Endothelial cell (in vitro differentiated cells): ENCODE measurements at places on chromosomes 2 and 18. TPM values are rescaled to one million over a fixed set of nuclear protein-coding genes. Genes with fewer than 3 reads are reported as not detected.

DNA sequence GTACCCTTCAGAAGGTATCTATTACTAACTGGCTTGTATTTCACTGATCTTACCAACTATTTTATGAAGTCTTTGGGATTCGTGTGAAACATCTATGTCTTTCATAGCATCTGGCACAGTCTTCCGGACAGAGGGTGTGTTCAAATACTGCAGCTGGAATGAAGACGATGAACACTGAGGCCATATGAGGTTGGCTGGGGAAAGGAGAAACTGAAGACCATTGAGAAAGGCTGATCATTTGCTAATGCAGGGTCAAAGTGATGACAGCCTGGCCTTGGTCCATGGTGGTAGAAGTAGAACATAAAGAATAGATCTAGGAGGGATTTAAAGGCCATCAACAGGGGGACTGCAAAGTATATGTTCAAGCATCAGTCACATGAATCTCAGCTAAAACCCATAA, 132.7 kb downstream of the CCBE1 start:
- DNase-seq = no peak
- peaks cover 1% of the 10 kb centered on the region for H3K27me3 ChIP-seq
- no peak overlapping the region for H3K4me3 ChIP-seq
- H3K27ac ChIP-seq = no peak overlapping the region
- H3K36me3 ChIP-seq = no peaks in the 10 kb centered on the region

BCS1L gene
- total RNA-seq = 39.0 TPM

- DNase-seq = no peak
- H3K4me3 ChIP-seq = no peak overlapping the region
- no peaks in the 10 kb centered on the region for H3K4me1 ChIP-seq
- peaks cover 12% of the 10 kb centered on the region for H3K36me3 ChIP-seq
Measured at GRCh38 chr18:48794251-48794970, 156.4 kb downstream of the SMAD7 start.

GRCh38 chr18:54210463-54210862, 14.0 kb downstream of the MBD2 start:
- no peak for DNase-seq
- H3K4me3 ChIP-seq = no peak overlapping the region
- no peaks in the 10 kb centered on the region for H3K36me3 ChIP-seq
- H3K27ac ChIP-seq = no peak overlapping the region
- H3K27me3 ChIP-seq = peaks cover 1% of the 10 kb centered on the region
- H3K4me1 ChIP-seq = peaks cover 10% of the 10 kb centered on the region

CCL20 gene
- not detected for total RNA-seq

DNA sequence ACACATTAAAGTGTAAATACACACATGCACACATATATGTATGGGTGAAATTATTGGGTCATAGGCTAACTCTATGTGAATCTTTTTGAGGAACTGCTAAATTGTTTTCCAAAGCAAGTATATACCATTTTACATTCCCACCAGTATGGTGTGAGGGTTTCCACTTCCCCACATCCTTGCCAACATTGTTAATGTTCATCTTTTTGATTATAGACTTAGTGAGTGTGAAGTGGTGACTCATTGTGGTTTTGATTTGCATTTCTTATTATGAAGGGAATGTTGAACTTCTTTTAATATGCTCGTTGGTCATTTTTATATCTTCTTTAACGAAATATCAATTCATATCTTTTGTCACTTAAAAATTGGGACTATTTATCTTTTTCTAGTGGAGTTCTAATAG, 181.8 kb upstream of the GCFC2 start:
- DNase-seq = no peak
- H3K4me3 ChIP-seq = no peak overlapping the region
- no peaks in the 10 kb centered on the region for H3K27me3 ChIP-seq
- H3K27ac ChIP-seq = no peak overlapping the region
- H3K4me1 ChIP-seq = peaks cover 10% of the 10 kb centered on the region
- H3K36me3 ChIP-seq = no peaks in the 10 kb centered on the region

- no peak overlapping the region for H3K4me3 ChIP-seq
- no peak for DNase-seq
- H3K36me3 ChIP-seq = no peaks in the 10 kb centered on the region
- H3K27me3 ChIP-seq = peaks cover 1% of the 10 kb centered on the region
- H3K27ac ChIP-seq = no peak overlapping the region
- H3K4me1 ChIP-seq = peaks cover 18% of the 10 kb centered on the region
Measured at GRCh38 chr2:101556033-101556459, 81.1 kb upstream of the RFX8 start.

VWA3B gene
- total RNA-seq = not detected

ZNF892 gene
- total RNA-seq = 11.2 TPM

DNA sequence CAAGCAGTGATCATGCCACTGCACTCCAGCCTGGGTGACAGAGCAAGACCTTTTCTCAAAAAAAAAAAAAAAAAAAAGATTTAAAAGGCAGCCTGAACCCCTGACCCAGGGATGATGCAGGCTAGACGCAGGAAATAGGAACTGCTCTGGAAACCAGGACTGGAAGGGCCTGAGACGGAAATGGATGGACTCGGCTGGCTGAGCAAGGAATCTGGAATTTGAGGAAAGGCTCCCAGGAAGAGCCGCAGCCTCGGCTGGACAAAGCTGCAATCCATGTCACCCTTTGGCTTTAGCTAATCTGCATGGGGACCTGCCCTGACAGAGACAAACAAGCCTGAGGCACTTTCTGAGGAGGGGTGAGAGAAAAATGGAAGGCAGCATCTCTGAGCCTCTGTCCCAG, 55.0 kb upstream of the DAPL1 start:
- H3K27ac ChIP-seq = no peak overlapping the region
- peak; percentile 20 for DNase-seq
- H3K27me3 ChIP-seq = peaks cover 4% of the 10 kb centered on the region
- peaks cover 26% of the 10 kb centered on the region for H3K4me1 ChIP-seq
- H3K36me3 ChIP-seq = no peaks in the 10 kb centered on the region

- peaks cover 19% of the 10 kb centered on the region for H3K27me3 ChIP-seq
- no peak overlapping the region for H3K4me3 ChIP-seq
- DNase-seq = no peak
- H3K27ac ChIP-seq = no peak overlapping the region
Measured at GRCh38 chr2:223619486-223620129, 17.4 kb upstream of the SCG2 start.

REG3A gene
- total RNA-seq = not detected

- H3K27me3 ChIP-seq = no peaks in the 10 kb centered on the region
- H3K27ac ChIP-seq = no peak overlapping the region
- H3K4me1 ChIP-seq = no peaks in the 10 kb centered on the region
- H3K4me3 ChIP-seq = no peak overlapping the region
Measured at GRCh38 chr18:39795350-39795749, 2159.7 kb upstream of the PIK3C3 start.

DNA sequence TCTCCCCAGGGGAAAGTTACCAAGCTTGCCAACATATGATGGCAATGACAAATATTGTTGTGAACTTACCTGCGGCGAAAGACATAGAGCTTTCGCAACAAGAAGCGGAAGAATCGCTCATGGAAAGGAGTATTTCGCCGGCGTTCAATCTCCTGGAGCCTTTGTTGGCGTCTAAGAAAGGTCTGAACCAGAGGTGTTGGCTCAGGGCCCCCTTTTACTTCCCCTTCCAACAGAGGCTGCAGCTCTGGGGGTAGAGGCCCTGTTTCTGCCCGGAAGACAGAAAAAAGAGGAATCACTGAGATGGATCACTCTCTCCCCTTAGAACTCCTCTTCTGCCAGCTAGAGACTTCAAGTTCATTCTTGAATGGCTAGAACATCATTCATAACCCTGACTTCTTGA, 10.8 kb downstream of the GGCX start:
- H3K4me1 ChIP-seq = peaks cover 67% of the 10 kb centered on the region
- H3K36me3 ChIP-seq = peaks cover 56% of the 10 kb centered on the region
- no peak overlapping the region for H3K4me3 ChIP-seq
- DNase-seq = no peak
- peaks cover 4% of the 10 kb centered on the region for H3K27me3 ChIP-seq

ITPRIPL1 gene
- total RNA-seq = 1.8 TPM

- peaks cover 12% of the 10 kb centered on the region for H3K27me3 ChIP-seq
- H3K4me1 ChIP-seq = peaks cover 15% of the 10 kb centered on the region
- H3K4me3 ChIP-seq = no peak overlapping the region
- no peak overlapping the region for H3K27ac ChIP-seq
- peaks cover 6% of the 10 kb centered on the region for H3K36me3 ChIP-seq
- DNase-seq = no peak
Measured at GRCh38 chr2:43058726-43059110, 167.7 kb downstream of the ZFP36L2 start.
